Kidney (tissue), 22 donors: ENCODE measurements at places on chromosomes 4 and X. TPM values are rescaled to one million over a fixed set of nuclear protein-coding genes. Genes with fewer than 3 reads are reported as not detected.

Gene RNF212
- polyA plus RNA-seq, result 20.8 TPM

Gene TMSB15C
- polyA plus RNA-seq, result 0.28 TPM

DNA sequence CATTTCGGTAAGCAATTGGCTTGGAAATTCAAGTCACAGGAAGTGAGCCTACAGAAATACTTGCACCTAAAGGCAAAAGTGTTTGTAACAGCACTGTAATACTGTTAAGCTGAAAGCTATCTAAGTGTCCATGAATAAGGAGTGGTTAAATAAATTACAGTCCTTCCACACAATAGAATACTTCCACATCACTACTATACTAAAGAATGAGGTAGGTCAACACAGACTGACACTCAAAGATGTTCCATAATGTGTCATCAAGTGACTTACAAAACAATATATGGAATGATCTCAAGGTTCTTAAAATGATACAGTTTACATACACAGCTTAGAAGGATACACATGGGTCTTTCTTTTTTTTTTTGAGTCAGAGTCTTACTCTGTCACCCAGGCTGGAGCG, 27.0 kb downstream of the SLC10A6 start:
- DNase-seq, result no peak

Gene TEX13D
- polyA plus RNA-seq, result not detected

DNA sequence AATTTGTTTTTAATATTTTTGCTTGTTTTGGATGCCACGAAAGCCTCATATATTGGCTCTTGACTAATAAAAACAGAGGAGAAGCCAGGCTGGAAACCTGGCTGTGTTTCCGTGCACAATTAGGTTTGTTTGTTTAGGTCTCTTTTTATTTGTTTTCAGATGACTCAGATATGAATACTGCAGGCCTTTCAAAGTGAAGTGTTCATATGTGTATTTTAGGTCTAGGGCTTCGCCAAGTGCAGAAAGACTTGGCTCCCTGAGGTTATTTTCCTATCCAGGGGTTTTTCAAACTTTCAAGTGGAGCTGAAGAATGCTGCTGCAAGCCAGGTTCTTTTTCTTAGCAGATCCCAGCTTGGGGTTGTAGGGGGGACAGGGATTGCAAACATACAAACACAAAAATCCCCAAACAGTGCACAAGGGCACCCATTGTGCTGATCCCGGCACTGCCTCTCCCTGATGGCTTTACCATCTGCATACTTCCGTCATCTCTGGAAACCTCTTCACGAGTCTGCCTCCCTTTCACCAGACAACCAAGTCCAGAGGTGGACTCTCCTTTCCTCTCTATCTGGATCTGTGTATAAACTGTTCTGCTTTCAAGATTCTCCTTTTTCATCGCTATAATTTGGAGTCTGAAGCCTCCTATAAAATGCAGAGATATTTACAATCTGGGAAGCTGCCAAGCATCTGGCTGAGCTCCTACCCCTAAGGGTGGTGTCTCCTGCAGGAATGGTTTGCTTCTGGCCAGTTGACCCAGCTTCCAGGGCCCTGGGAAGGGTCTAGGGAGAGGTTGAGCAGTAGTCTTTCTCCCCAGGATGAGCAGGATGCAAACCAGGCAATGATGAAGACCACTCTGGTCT, 108.6 kb downstream of the SMIM20 start:
- DNase-seq, result no peak

Gene S100G
- polyA plus RNA-seq, result not detected

DNA sequence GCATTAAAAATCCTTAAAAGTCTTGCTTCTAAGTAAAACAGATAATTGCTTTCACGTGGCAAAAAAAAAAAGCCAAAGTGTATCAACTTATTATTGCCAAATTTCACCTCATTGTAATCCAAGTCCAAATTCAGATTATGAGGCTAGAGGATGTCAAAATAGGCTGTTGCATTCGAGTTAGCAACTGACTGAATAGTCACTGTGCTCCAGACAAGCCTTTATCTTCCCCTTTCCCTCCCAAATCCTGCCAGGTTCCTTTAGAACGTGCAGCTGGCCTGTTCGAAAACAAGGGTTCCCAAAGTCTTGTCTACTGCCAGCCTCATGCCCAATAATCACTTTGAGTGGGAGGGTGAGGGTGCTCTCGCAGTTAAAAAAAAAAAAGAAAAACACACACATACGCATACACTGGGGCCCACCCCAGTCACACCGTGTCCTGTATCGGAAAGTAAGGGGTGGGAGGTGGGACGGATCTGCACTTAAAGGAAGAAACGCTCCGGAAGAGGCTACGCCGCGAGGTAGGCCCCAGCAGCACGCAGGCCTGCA, 603 bp downstream of the MAD2L1 start:
- DNase-seq, result no peak

Gene ADH1C
- 28.1 TPM for polyA plus RNA-seq
